ENCODE measurements at places on chromosomes 16 and 17. TPM values are rescaled to one million over a fixed set of nuclear protein-coding genes. Genes with fewer than 3 reads are reported as not detected.

SLC4A1 gene
- not detected for polyA plus RNA-seq

CD300E gene
- not detected for polyA plus RNA-seq

DNA sequence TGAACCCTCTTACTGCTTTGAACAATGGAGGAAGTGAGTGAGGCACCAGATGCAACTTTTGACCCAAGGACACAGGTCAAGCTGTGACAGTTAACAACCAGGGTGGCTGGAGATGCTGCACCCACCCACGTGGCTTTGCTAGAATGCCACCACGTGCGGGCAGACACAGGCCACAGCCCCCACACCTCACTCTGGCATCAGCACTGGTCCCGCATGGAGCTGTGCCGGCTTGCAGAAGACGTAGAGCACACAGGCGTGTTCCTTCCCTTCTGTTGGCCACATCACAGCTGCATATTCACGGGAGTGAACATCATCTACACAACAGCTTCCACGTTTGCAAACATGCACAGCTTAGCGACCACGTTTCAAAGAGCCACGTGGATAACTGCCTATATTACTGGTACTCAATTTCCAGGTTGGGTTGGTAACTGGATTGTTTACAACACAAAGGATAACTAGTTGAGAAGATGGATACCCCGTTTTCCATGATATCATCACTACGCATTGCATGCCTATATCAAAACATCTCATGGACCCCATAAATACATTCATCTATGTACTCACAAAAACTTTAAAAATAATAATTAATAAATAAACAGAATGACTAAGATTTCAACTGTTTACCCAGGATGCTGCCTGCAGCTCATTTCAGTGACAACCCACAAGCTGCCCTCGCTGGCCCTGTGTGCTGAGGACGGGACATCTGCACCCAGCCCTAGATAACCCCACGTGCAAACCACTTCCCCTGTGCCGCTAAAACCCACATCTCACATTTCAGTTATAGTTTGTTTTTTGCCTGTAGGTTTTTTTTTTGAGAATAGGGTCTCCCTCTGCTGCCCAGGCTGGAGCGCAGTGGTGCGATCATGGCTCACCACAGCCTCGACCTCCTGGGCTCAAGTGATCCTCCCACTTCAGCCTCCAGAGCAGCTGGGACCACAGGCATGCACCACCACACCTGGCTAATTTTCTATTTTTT, 132.0 kb downstream of the ANKRD11 start:
- no peak for DNase-seq

- DNase-seq = no peak
These were observed 1.3 kb downstream of the SHMT1 start for GRCh38 chr17:18361837-18362697.

DNA sequence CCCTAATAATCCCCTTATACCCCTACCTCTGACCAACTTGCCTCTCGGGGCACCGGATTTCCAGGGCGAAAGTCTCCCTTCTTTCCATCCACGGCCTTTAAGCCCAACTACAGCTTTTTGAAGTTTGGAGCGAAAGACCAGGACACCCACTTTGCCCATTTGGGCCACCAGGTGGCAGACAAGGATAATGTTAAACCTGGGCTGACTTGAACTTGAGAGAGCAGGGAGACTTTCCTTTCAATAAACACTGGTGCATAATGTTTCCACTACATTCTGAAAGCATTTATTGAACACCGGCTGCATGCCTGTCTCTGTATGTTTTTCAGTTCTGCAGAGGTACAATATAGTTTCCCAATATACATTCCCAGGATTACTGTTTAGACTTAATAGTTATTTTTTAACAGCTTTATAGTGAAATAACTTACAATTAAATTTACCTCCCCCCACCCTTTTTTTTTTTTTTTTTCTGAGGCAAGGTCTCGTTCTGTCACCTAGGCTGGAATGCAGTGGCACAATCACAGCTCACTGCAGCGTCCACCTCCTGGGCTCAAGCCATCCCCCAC, 6.9 kb upstream of the CES3 start:
- DNase-seq = peak; percentile 83

All from SK-N-SH (cell line).